SJSA1 (cell line): ENCODE measurements at places on chromosomes 2 and 18.

- DNase-seq, result no peak
Observed at GRCh38 chr2:220552790-220553535, 925.5 kb downstream of the SLC4A3 start.

DNA sequence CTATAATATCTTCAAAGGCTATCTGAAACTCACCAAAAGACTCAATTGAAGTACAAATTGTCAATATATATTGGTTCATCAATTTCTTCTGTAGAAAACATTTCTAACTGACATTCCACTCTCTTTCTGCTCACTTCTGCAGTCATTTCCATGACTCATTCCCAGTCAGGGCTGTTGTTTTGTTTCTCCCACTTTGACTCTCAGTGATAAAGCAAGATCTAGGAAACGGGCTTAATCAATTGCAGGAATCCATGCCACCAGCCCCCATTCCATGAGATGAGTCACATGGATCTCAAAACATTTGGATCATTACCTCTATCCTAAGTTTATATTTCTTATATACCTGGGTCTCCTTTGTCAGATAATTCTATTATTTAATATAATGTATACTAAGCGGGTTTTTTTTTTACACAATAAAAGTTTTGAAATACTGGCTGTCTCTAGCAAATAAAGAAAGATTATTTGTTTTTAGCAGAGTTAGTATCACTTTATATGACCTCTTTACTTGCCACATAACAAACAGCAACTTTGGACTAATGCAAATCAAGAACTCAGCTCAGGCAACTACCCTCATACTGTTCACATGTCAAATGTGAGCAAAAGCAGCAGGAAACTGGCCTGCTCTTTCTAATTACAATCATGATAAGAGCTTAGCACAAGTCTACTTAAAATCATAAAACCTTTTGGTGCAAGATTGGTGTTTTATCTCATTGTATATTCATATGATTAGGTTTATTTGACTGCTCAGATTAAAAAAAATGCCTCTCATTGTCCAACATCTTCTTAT is 251.1 kb upstream of the PIK3C3 start:
- DNase-seq, result no peak

DNA sequence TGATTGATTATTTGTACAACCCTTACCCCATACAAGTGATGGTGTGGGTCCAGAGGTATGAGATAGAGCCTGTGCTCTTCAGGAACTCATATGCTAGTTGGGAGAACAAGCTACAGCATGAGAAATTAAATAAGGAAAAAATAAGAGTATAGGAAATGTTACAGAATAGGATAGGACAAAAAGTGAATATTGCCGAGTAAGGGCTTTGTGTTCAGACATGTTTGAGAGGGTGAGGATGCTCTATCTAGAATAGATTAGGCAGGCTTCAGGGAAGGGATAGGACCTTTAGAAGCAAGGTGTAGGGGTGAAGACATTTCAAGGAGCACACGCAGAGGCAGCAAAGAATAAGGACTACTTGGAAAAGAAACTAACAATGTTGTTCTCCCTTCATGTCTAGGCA is 17.8 kb downstream of the CCDC150 start:
- no peak for DNase-seq

GRCh38 chr2:237418300-237418699 is 4.3 kb upstream of the COL6A3 start:
- DNase-seq, result no peak

GRCh38 chr2:85413592-85414420 is 3.6 kb upstream of the CAPG start:
- DNase-seq, result no peak

DNA sequence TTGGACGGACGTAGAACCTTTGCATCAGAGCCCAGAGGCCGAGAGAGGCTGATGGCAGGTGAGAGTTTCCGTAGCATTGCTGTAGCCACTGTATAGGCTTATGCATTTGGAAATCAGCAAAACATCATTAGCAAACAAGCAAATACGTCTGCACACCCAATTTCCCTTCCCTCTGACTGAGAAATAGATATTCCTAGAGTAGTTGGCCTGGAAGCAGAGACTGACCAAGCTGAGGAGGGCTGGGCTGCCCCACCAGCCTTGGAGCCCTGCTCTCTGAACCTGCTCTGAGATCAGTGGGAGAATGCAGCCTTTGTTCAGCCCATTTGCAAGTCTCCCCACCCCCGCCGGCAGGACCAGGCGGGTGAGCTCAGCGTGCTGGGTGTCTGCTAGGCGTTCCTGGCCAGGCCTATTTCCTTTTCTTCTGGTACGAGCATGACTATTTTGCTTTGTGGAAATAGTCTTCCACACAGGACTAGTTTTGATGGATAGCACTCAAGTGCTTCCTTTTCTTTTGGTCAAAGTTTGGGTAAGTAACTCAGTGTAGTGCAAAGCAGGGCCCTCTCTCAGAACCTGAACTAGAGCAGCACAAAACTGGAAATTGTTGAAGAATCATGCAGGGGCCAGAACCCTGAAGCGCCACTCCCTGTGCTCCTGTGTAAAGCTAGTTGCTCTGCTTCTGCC is 21.9 kb upstream of the RNF149 start:
- no peak for DNase-seq

DNA sequence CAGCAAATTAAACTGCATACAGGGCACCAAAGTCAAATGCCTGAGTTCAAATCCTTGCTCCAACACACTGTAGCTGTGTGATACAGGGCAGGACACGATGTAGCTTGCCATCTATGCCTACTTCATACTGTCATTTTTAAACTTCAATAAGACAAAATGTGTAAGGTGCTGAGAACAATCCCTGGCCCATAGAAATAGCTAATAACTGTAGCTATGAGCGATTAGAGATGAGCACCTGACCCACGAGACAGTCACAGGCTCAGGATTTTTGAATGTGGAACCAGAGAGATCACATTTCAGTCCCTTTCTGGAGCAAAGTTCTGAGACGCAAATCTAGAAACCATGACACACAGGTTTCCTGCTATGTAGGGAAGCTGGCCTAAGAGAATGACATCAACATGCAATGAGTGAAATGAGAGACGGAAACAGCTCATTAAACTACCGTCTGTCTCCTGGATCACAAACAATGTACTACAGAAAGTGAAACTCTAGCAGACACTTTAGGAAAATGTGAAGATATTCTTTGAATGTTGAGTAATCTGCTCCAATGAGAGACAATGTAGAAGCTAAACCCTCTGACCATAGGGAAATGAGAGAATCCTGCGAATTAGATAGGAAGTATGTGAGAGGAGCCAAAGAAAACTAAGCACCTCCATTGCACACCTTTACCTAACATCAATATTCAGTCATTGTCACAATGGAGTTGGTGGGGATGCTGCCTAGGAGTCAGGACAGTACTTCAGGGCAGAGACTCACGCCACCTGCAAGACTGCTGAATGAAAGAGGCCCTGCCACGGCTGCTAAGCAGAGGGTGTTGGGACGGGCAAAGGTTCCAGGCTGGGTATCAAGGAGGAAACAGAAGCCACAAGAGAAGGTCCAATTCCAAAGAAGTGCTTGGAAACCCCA is 25.5 kb downstream of the B4GALT6 start:
- no peak for DNase-seq

- DNase-seq, result no peak
Observed at GRCh38 chr2:219410390-219410789, 7.8 kb upstream of the DES start.

- DNase-seq, result no peak
Observed at GRCh38 chr2:113148606-113149552, 21.5 kb downstream of the IL1RN start.

GRCh38 chr2:219636941-219637841 is 9.8 kb downstream of the SLC4A3 start:
- DNase-seq, result no peak

DNA sequence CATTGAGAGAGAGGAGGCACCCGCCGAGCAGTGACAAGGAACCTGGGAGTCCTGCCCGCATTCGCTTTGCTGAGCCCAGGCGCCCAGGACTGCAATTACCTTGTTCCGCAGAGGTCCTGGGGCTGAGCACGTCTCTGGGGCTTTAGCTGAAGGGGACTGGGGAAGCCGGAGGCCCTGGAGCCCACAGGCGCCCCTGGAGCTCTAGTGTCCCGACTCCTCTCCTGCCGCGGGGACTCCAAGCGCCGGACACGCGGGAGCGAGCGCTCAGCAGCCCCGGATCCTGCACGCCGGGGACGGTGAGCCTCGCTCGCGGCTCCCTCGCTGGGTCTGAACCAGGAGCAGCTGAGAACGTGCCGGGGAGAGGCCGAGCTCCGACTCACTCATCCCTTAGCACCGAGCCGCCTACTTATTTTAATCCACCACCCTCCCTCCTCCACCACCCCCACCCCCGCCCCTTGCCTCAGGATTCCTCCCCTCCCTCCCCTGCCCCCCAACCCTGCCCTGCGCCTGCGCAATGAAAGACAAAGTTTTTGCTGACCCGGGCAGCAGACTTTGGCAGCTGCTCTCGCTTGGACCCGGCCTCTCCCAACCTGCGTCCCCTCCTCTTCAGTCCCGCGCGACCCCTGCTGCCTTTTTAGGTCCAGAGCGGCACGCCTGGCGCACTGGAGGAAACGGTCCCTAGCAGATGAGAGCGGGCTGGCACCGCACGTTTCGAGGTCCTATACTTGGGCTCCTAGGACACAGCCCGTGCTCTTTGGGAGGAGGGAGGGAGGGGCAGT is at the start of gene OSR1:
TSS of gene OSR1 (minus strand) at position 382 of the 779 bp plus-strand sequence. CDS start 4,818 bp downstream, outside the sequence.
- DNase-seq, result peak; percentile 77

DNA sequence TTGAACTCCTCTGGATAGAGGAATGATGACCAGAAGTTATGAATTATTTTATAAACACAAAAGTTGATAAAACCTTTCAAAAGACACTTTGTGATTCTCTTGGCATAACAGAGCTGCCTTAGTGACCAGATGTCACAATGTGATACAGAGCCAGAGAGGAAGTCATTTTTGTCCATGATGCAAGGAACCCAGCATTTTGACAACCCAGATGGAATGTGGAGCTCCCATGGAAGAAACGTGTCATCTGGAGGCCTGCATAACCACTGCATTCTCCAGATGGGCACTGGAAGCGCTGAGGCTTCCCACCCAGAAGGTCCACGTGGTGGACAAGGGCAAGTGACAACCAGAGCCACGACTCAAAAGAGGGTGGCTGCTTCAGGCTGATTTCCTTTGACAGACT is 30.1 kb downstream of the HRH4 start:
- DNase-seq, result no peak

GRCh38 chr2:134445985-134446382 is 192.1 kb downstream of the MGAT5 start:
- DNase-seq, result no peak

DNA sequence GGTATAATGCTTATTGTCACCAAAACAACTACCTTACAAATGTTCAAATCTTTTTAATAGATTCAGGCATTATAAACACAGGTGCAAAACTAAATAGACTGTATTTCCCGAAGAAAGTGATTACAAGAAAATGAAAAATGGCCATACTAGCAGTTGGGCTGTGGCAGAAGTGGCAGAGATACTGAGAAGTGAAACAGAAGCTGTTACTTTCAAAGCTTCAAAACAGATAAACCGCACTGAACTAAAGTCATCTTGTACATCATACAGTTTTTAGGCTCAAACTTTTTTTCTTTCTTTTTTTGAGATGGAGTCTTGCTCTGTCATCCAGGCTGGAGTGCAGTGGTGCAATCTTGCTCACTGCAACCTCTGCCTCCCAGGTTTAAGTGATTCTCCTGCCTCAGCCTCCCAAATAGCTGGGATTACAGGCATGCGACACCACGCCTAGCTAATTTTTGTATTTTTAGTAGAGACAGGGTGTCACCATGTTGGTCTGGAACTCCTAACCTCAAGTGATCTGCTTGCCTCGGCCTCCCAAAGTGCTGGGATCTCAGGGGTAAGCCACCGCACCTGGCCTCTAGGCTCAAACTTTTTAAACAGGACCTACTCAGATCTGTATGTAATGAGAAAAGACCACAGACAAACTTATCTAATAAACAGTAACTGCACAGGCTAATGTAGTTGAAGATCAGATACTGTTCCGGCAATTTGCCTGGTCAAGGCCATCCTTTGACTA is 77.9 kb upstream of the SATB2 start:
- DNase-seq, result no peak

- DNase-seq, result peak; percentile 51
Observed at GRCh38 chr2:174344716-174345461, 10.1 kb downstream of the SP9 start.

DNA sequence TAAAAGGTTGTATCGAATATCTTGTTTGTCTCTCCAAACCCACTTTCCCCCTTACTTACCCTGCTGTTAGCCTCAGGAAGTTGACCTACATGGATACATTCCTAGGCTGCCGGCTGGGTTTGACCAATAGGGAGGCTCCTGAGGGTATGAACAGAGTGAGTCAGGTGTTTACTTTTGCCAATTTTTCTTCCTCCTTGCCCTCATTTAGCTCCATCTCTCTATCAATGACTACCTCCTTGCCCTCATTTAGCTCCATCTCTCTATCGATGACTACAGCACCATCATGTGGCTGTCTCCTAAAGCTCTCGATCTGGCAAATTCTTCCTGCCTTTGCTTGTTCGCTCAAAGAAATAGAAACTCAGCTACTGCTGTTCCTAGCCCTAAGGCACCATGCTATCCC is 571.9 kb upstream of the CRIM1 start:
- no peak for DNase-seq

GRCh38 chr18:53040286-53040685 is 700.3 kb downstream of the DCC start:
- DNase-seq, result no peak

GRCh38 chr2:197035002-197035401 is 108.5 kb upstream of the PGAP1 start:
- no peak for DNase-seq

GRCh38 chr2:122480501-122481243 is 725.2 kb downstream of the TSN start:
- no peak for DNase-seq

DNA sequence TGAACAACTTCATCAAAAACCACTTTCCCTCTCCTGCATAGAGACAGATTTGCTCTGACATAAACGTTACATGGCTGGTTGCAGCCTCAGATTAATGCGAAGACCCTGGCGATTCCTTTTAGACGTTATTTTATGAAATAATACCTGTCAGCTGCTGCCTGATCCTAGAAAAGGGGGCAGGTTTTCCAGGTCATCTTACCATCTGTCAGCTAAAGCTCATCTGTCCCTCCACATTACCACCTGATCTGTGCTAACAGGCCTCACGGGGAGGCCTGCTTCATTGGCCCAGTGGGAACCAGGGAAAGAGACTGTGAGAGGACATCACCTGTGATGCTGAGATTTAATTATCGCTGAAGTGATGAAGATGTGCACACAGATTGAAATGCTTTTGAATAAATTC is 261.0 kb downstream of the ARHGAP15 start:
- DNase-seq, result no peak

- no peak for DNase-seq
Observed at GRCh38 chr2:50469784-50470183, 562.1 kb downstream of the NRXN1 start.

DNA sequence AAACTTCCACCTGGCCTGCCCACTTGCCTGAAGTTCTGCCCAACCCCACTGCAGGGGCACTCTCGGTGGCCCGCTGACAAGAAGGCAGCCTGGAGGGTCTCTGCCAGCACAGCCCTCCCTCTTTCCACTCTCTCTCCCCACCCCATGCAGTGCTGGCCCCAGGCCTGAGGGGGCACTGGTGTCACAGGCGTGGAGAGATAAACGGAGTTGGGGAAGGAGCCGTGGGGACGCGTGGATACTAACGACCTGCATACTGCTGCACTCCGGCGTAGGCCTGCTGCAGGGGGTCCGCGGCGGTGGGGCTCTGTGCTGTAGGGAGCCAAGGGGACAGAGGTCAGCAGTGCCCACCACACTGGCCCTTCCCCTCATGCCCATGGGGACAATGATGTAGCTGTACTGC is 299.3 kb downstream of the CELF4 start:
- DNase-seq, result no peak

GRCh38 chr18:14999085-14999975 is 251.4 kb downstream of the ANKRD30B start:
- DNase-seq, result no peak

GRCh38 chr2:241109210-241110088 is 7.4 kb upstream of the MTERF4 start:
- DNase-seq, result no peak

GRCh38 chr18:21960189-21960588 is 209.2 kb upstream of the GATA6 start:
- no peak for DNase-seq
